Frontal cortex (tissue), 4 donors: ENCODE measurements at places on chromosomes 7 and 10. TPM values are rescaled to one million over a fixed set of nuclear protein-coding genes. Genes with fewer than 3 reads are reported as not detected.

- no peak for DNase-seq
These were observed 269.0 kb upstream of the BMPER start for GRCh38 chr7:33636359-33636758.

DNA sequence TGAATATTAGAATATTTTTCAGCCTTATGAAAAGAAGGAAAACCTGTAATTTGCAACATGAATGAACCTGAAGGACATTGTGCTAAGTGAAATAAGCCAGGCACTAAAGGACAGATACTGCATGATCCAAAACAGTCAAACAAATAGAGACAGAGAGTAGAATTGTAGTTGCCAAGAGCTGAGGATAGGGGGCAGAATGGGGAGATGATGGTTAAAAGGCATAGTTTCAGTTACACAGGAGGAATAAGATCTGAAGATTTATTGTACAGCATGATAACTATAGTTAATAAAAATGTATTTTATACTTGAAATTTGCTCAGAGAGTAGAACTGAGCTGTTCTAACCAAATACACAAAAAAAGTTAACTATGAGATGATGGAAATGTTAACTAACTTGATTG is 149.0 kb upstream of the TMEM106B start:
- no peak for DNase-seq

DAGLB gene
- 25.7 TPM for total RNA-seq

DNA sequence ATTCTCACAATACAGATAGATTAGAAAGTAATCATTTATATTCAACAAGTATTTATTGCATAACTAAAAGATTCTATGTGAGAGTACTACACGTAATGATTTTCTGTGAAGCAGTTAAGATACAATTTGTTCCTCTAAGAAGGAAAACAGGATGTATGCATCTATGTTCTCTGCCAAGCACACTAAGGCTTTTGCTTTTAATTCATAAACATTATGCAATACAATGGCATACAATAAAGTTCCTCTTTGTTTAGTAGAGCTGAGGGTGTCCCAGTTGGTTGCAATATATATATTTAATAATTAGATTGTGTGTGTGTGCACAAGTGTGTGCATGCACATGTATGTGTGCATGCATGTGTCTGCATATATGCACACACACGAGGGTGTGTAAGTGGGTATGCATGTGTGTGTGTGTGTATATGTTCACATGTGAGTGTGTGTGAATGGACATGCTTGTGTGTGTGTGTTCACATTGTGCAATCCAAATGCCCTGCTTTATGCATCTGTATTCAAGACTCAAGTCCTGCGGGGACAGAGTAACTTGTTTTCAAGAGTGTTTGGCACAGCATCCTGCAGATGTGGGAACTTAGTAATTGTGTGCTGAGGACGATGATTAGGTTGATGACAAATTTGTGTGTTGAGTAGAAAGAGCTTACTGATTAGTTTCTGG is 481.5 kb upstream of the KLF6 start:
- DNase-seq = no peak

SPAM1 gene
- total RNA-seq = not detected

- no peak for DNase-seq
These were observed 62.7 kb upstream of the STRIP2 start for GRCh38 chr7:129371487-129371886.
